Activated T-helper 17 cell treated with anti-CD3 and anti-CD28 coated beads, Interleukin-2, amount 50 U/mL, for 72 hours (primary cell): ENCODE measurements at places on chromosomes 5 and 9.

DNA sequence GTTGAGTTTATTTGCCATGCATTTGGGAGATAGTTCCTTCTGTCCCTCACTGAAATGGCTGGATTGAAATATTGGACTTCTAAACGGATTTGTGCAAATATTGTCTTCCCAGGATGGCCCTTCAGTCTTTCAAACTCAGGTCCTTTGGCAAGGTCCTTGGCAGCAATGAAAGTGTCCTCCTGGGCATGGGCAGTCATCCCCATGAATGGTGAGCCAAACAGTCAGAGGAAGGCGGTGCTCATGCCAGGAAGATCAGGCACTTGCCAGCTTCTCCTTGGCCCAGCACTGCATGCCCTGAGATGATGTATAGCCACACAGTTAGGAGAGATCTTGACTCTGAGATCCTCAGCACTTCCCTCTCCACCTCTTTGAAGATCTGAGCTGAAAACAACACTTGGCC lies 221.4 kb upstream of the KLF4 start:
- no peak overlapping the region for H3K4me3 ChIP-seq
- H3K27me3 ChIP-seq: no peaks in the 10 kb centered on the region
- no peaks in the 10 kb centered on the region for H3K36me3 ChIP-seq

- H3K4me1 ChIP-seq: no peaks in the 10 kb centered on the region
- H3K36me3 ChIP-seq: no peaks in the 10 kb centered on the region
- no peak overlapping the region for H3K4me3 ChIP-seq
- no peak for ATAC-seq
Measured at GRCh38 chr5:135934939-135935338, 19.8 kb downstream of the LECT2 start.

DNA sequence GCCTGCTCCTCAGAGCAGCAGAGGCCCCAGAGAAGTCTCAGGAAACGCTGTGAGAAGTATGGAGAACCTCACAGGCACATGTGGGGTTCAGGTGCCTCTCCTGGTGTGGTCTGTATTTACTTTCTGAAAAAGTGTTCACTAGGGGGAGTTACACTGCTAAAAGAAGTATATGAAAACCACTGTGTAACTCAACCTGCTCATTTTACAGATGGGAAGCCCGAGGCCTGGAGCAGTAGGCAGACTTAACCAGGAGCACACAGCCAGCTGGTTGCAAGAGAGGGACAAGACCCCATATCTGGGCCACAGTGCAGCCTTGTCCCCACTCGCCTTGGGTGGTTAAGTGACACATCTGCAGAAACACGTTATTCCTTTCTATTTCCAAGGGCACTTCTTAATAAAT lies 112.8 kb upstream of the SAP30L start:
- H3K4me3 ChIP-seq: no peak overlapping the region
- peak overlapping the region; percentile 5 for H3K27ac ChIP-seq
- H3K4me1 ChIP-seq: no peaks in the 10 kb centered on the region
- ATAC-seq: no peak

- H3K36me3 ChIP-seq: no peaks in the 10 kb centered on the region
- H3K27ac ChIP-seq: no peak overlapping the region
- peaks cover 3% of the 10 kb centered on the region for H3K4me1 ChIP-seq
- H3K4me3 ChIP-seq: no peak overlapping the region
- no peak for ATAC-seq
- peaks cover 14% of the 10 kb centered on the region for H3K27me3 ChIP-seq
Measured at GRCh38 chr5:41878643-41879478, 8.6 kb upstream of the OXCT1 start.

- no peaks in the 10 kb centered on the region for H3K27me3 ChIP-seq
- H3K27ac ChIP-seq: no peak overlapping the region
- H3K4me3 ChIP-seq: no peak overlapping the region
Measured at GRCh38 chr5:161058781-161059180, 206.8 kb upstream of the ATP10B start.

- H3K27me3 ChIP-seq: peaks cover 3% of the 10 kb centered on the region
- no peak within 1 kb of the TSS for H3K4me3 ChIP-seq
- no peaks in the 10 kb centered on the region for H3K36me3 ChIP-seq
- peaks cover 5% of the 10 kb centered on the region for H3K4me1 ChIP-seq
Measured at GRCh38 chr9:137227054-137227852, at the start of gene RNF224. Gene RNF224 (plus strand): TSS chr9:137227502. CDS start chr9:137228336, 834 bp downstream.
